Activated CD8-positive, alpha-beta T cell treated with anti-CD3 and anti-CD28 coated beads, Interleukin-2, amount 10 ng/mL, durations not matched to agents 7 days and 5 days (primary cell): ENCODE measurements at places on chromosomes 2 and 18.

- no peak for DNase-seq
Observed at GRCh38 chr2:70011786-70012185, 50.4 kb upstream of the ASPRV1 start.

DNA sequence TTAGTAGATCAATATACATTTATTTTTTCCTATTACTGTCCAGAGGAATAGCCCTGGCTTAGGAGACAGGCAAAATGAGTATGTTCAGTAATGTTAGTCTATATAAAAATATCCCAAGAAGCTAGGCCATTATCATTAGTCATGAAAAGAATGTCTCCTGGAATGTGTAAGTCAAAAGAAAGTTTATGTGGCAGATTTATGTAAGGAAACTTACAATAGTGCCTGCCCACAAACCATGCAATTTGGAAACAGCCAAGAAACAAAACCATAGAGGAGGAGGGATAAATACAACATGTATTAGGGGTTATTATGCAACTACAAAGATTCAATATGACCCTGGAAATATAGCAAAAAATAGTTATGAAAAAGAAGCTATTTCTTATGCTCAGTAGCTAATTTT lies 96.3 kb downstream of the NOL4 start:
- no peak for DNase-seq

GRCh38 chr2:205283736-205284270 lies 398.5 kb upstream of the NRP2 start:
- no peak for DNase-seq

DNA sequence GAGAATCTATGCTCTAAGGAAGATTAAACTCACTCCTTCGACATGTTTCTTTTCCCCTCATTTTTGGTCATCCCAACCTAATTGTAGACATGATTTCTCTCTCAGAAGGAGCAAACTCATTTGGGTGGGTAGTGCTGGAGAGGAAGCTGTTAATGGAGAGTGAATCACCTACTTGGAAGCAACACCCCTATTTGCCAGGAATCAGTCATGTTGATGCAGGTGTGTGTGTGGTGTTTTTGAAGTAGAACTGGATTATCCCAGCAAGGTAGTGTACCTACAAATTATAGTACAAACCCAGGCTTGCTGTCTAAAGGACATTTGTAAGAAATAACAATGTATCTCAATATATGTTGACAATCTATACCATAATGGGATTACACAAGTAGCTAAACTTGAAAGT lies 186.4 kb downstream of the EPHA4 start:
- DNase-seq = no peak
